ENCODE measurements at places on chromosomes 6 and 20.

GRCh38 chr6:40285996-40286395, 301.2 kb downstream of the LRFN2 start:
- no peak for DNase-seq

DNA sequence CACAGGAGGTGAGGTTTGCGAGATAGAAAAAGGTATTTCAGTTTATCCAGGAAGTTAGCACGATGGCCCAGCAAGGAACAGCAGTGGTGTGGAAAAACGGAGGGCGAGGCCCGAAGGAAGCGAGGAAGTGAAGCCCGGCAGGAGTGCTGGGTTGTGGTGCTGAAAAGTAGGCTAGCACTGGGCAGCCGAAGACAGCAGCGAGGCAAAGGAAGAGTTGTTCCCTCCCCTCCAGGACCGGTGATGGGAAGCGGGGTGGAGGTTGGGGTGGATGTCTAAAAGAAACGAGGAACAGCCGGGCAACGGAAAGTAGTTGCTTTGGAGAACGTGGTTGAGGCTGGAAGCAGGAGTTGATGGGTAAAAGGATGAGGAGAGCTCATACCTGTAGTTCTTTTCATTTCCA, 1.4 kb downstream of the METTL24 start:
- DNase-seq = no peak

GRCh38 chr6:145562771-145563615, 172.3 kb downstream of the EPM2A start:
- DNase-seq = no peak

GRCh38 chr6:93036835-93037234, 382.5 kb downstream of the EPHA7 start:
- DNase-seq = no peak

DNA sequence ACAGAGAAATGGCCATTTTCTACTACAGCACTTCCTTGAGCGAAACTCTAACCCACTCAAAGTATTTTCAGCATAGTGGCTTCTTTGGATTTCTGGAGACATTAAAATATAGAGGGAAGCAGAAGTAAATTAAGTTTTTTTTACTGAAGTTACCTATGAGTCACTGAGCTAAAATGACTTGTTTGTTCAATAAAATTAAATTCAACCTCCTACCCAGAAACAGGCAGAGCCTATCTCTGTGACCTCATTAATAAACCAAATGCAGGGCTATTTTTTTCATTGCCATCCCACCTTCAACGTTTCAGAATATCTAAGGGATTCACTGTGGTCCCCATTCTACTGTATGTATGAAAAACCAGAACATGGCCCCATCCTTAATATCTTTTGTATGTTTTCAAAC, 133.0 kb downstream of the MTFR2 start:
- DNase-seq = no peak

DNA sequence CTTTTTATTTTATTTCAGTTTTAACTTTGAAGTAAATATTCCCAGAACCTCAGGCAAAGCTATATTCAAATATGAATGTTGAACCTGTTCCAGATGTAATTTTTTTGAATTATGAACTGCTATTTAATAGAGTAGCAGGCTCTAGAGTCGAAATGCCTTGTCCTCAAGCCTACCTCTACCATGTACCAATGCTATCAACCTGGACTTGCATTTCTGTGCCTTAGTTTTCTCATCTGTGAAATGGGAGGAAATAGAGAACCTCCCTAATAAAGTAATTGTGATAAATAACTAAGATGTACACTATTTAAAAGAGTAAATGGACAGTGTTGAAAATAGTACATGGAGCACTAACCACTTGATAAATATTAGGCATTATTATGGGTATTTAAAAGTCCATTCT, 551.6 kb upstream of the JARID2 start:
- no peak for DNase-seq

DNA sequence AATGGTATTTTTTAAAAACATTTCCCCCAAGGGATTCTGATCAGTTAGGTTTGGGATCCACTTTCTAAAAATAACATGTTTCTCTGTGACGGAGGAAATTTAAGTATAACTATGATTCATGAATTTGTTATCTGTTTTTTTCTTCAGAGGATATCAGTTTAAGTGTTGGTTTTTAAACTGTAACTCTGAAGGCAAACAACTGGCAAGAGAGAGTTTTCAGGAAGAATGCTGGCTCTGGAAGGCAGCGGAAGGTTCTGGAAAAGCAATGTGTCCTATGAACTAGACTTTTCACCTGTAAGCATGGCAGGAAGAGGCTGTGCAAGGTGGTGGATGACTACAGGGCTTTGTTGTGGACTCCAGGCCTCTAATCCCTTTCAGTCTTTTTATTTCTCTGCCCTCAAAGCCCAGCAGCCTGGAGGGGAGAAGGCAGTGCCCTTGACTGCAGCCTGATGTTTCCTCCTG, 153.1 kb downstream of the GMPR start:
- no peak for DNase-seq

DNA sequence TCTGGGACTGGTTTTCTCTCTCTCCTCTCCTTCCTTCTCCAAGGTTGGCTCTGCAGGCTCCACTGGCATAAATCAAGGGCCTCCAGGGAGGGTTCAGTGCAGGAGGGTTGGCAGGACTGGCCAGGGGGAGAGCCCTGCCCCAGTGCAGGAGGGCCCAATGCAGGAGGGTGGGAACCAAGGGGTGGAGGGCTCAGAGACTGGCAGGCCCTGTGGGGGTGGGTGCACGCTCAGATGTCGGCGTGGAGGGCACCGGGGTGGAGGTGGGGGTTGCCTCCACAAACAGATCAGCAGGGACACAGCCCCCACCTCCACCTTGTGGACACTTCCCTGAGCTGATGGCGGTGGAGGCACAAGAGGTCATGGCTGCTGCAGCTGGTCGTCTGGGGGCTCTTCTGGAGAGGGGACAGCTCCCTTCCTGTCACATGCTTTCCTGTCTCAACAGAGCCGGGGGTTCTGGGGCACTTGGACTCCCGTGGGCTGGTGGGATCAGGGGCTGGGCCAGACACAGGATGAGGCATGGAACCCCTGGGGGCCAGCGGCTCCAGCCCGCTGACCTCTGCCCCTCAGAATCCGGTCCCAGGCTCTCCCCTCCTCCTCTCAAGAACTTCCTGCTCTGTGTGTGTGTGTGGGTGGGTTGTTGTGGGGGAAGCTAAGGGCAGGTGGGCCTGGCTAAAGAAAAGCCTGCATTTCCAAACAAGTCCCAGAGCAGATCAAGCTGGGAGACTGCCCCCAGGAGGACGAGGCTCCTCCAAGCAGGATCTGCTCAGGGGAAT, 2.7 kb upstream of the ABHD16B start:
- no peak for DNase-seq

DNA sequence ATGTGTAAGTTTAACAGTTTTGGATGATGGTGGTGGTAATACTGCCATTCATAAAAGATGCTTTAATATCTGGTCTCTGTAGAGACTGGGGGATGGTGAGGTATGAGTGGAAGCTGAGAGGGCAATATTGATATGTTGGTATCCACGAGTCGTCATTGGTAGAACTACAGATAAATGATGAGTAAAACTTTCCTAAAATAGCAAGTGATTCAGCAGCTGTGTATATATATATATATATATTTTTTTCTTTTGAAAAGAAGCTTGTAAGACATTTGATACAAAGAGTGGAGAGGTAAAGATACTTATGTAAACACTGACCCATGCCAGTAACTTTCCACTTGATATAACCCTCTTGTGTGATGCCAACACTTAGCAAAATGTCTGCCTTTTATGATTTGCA, 41.7 kb upstream of the CITED2 start:
- no peak for DNase-seq

GRCh38 chr6:123550052-123550617, 86.6 kb downstream of the TRDN start:
- DNase-seq = no peak

- no peak for DNase-seq
Measured at GRCh38 chr20:32678948-32679347, 5.2 kb upstream of the C20orf203 start.

DNA sequence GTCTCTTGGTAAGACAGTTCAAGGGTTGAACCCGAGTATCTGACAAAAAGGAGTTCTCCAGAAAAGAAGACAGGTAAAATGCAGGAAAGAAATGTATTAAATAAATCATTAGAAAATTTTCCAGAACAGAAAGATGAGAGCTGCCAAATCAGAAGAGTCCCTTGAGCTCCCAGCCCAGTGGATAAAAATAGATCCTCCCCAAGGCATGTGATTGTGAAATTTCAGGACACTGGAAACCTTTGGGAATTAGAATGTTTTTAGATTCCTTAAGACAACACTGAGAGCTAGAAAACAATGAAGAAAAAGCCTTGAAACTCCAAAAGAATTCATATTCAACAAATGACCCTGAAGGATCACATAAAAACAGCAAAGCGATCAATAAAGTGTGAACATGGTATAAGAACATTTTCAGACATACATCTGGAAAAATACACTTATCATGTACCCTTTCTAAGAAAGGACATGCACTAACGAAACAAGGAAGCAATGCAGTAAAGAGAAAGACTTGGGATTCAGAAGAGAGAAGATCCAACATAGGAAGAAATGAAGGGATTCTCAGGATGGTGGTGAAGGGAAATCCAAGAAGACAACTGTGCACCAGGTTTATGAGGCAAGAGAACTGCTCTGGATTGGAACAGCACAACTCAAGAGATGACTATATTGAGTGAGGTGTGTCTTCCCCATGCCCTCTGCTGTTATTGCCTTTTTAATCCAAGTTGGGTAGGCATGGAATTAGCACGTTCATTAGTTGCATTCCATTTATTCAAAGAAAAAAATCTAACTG, 390.4 kb downstream of the SYNE1 start:
- no peak for DNase-seq

- no peak for DNase-seq
Measured at GRCh38 chr20:19850198-19850533, 92.1 kb downstream of the RIN2 start.

- no peak for DNase-seq
Measured at GRCh38 chr6:27839626-27840475, 72.3 kb downstream of the OR2B2 start.

- no peak for DNase-seq
Measured at GRCh38 chr6:163712981-163713380, 298.5 kb downstream of the QKI start.

- no peak for DNase-seq
Measured at GRCh38 chr6:110816677-110817076, 1.4 kb upstream of the CDK19 start.

DNA sequence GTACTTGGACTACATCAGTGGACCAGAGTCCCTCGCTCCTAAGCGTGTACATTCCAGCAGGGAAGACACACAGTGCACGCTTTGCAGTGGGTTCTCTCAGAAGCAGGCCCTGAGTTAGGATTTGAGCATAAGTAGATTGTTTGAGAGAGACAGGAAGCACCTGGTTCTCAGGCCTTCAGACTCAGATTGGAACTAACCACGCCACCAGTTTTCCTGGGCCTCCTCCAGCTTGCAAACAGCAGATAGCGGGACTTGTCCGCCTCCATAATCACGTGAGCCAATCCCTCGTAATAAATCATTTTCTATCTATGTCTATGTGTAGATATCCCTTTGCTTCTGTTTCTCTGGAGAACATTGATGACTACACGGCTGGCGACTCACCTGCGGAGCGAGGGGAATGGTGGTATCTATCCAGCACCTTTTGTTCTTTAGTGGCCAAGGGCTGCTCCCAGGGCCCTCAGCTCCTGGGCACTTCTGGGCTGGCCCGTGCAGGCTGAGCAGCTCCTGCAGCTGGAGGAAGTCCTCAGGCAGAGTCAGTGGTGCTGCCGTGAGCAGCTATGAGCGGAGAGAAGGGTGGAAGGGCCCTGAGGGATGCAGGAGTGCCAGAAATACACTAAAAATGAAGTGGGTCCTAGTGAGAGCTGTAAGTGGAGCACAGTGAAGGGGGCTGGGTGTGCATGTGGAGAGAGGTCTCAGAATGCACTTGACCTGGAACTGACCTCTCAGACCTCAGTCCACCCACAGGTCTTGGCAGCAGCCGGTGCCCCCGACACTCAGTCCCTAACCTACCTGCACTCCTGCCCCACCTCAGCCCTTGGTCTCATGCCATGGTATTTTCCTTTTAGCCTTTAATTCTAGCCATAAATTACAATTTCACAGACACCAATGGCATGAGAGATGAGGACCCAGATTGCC, 76.9 kb downstream of the STK35 start:
- DNase-seq = no peak

DNA sequence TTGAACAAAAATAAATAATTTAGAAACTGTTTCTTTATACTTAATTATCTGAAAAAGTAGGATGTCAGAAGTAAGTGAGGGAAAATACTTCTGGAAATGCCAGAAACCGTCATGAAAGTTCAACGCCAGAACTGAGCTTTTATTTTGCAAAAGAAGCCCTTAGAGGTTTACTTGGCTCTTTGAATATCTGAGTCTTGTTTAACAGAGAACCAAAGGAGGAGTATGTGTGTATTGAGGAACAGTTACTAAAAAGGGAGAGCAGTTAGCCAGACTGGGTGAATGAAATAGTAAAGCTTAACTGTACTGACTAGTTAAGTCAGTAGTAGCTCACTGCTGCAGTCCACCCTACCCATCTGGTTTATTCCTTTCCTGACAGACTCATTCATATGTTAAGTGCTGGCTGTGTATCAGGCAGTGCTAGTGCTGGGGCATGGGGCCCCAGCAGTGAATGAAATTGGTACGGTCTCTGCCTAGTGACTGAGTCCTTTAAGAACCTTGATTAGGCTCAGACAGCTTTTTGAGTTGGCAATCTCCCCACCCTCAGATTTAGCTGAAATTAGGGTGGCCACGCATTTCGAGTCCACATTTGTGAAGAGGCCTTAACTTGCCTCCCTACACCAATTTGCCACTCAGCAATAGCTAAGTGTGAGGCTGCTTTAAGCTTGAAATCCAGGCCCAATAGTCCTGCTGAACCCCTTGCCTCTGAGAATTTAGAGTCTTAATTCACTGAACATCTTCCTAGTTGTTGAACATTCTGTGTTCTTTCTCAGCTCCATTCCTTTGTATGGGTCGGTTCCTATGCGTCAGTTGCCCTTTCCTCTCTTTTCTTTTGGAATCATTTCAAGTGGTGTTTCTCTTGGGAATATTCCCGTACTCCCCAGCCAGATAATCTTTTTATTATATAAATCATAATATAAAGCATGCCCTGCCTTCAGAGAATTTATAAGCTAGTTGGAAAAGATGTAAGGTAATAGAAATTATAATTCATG, 20.2 kb downstream of the MAP3K4 start:
- no peak for DNase-seq

DNA sequence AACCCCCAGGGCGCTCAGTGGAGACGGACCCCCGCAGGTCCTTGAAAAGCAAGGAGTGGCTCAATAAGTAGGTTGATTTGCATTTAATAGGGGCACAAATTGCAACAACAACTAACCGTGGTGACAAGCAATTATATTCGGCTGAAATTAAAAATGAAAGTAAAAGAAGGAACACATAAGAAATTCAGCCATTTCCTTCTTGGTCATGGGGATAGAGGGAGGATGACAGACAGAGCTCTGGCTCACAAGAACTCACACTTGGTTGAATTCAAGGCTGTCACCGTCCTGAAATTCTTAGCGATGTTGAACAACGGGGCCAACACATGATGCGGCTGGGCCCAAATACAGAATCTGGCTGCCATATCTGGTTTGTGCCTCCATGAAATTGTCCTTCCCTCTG, 129.0 kb downstream of the EDN3 start:
- DNase-seq = no peak

- DNase-seq = no peak
Measured at GRCh38 chr6:46293641-46294316, 123.0 kb upstream of the ENPP5 start.
